Hypothalamus (tissue), 51 donors: ENCODE measurements at places on chromosomes 5 and 9.

- DNase-seq: no peak
Observed at GRCh38 chr5:122701640-122702523, 73.0 kb upstream of the SNX2 start.

- no peak for DNase-seq
Observed at GRCh38 chr5:181133083-181133482, 2.1 kb upstream of the OR2V1 start.

- no peak for DNase-seq
Observed at GRCh38 chr5:68182534-68182933, 33.0 kb upstream of the PIK3R1 start.

DNA sequence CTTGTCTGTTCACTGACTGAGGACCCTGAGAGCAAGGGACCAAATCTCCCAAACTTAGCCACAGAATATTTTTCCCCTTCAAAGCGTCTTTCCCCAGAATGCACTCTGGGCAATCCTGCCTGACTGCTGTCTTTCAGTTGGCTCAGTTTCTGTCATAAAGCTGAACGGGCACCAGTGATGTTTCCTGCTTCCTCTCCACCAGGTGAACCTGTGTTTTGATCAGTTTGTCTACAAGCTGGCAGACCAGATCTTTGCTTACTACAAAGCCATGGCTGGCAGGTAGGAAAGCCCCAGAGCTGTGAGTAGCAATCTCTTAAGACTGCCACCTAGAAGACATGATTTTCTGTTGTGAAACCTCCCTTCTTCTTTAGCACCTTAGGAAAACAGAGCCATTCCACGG is 61.8 kb downstream of the CYFIP2 start:
- DNase-seq: no peak

DNA sequence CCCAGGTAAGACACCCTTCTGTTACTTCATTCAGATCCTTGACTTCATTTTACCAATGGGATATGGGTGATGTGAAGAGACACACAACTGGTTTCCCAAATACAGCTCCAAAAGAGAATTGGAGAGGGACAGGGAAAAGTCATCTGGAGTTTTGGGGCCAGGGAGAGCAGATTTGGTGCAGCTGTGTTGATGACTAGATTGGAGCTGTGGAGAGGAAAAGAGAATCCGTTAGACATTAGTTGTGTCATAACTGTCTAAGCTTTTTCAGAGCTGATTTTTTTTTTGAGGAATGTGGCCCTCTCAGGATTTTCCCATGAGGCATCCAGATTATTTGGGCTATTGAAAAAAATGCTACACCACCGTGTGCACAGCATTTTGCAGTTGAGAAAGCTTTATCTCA is 423.4 kb downstream of the DMAC1 start:
- no peak for DNase-seq

DNA sequence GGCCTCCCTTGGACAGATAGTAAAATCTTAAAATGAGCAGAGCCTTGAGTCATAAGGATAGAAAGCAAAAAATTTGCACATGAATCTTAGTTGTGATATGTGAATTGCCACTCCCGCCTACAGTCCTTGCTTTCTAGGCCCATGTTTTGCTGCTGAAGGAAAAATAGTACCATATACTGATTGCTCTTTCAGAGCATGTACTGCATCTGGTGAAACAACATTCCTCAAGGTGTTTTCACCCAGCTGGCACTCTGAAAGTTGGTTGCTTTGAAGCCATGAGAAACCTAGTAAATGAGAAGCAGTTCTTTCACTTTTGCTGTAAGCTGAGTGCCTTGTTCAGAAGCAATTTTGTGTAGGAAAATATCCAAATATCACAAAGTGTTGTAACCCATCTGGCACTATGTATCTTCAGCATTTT is 10.3 kb downstream of the CDC37L1 start:
- DNase-seq: no peak

DNA sequence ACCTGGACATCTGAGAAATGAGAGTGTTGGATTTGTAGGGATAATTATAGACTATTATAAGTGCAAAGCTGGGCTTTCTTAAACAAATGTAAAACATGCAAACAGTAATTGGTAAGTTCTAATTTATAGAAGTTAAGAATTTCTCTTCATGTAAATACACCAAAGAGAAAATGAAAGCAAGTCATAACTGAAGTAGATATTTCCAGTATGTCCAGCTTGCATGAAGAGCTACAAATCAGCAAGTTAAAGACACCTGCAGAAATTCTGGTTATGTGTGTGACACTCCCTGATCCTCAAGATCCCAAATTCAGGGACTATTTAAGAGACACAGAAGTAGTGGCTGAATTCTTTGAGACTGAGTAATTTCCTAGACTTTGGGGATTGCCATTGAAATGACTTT is 308.9 kb downstream of the TLE4 start:
- no peak for DNase-seq

DNA sequence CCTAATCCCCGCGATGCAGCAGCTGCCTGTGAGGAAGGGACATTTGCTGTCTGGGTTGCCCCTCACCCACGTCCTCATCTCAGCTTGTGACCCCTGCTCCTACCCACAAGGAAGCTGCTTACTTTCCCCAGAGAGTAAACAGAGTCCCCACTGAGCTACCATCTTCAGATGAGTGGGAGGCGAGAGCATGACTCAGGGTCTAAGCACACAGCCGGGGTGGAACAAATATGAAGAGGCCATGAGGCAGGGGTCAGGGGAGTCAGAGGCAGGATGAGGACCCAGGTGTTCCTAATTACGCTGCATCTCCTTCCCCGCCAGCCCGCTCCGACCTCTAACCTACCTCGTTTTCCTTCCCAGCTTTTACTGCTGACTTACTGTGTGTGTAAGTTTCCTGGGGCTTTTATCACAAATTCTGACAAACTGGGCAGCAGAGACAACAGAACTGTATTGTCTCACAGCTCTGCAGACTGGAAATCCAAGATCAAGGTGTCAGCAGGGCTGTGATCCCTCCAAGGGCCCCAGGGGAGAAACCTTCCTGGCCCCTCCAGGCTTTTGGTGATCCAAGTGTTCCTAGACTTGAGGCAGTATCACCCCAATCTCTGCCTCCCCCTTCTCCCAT is 94.0 kb upstream of the DNAH5 start:
- DNase-seq: no peak

GRCh38 chr5:108521841-108522506 is 140.1 kb upstream of the FBXL17 start:
- no peak for DNase-seq

GRCh38 chr9:104758974-104759373 is 5.0 kb upstream of the NIPSNAP3B start:
- no peak for DNase-seq

- no peak for DNase-seq
Observed at GRCh38 chr5:97420646-97421045, 237.6 kb upstream of the RIOK2 start.

DNA sequence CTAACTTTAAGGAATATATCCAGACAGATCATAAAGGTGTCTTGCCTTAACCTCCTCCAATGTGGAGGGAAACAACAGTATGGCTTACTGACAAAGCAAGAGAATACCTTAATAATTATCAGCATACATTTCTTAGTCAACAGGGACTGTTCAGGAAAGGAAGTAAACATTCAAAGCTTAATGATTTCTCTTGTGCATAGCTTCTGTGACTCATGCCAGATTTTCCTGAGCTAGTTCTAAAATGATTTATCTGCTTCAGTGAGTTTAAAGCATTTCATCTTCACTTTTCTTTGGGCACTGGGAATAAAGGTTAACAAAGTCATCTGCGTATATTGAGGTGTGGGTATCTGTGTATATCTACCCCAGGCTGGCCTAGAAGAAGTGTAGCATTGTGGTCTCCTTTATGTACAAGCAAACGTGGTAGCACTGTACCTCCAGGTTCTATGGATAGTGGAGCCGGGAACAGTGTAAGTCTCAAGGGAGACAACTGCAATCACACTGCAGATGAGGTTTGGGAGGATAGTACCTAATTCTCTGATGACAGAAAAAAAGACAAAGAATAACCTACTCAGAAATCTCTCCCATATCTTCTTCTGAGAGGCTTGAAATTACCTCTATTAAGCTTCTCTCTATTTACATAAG is 284.1 kb downstream of the HCN1 start:
- no peak for DNase-seq

DNA sequence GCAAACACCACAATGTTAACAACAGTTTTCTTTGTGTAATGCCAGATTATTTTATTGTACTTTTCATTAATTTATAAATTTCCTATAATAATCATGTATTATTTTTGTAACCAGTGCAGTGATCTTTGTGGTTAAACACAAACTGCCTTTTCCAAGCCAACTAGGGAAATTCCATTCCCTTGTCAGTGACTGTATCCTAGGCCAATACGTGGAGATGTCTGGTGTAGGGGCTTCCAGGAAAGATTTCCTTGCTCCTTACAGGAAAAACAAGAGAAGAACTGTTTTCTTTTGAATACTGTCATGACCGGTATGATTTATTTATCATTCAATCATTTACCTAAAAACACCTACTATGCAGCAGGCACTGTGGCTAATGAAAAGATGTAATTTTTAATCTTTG is 31.4 kb downstream of the FANCC start:
- DNase-seq: no peak

GRCh38 chr9:126974594-126974993 is 60.0 kb downstream of the RALGPS1 start:
- no peak for DNase-seq

- no peak for DNase-seq
Observed at GRCh38 chr5:44740660-44741059, 68.1 kb upstream of the MRPS30 start.

- no peak for DNase-seq
Observed at GRCh38 chr5:166441-167372, 24.6 kb upstream of the LRRC14B start.

DNA sequence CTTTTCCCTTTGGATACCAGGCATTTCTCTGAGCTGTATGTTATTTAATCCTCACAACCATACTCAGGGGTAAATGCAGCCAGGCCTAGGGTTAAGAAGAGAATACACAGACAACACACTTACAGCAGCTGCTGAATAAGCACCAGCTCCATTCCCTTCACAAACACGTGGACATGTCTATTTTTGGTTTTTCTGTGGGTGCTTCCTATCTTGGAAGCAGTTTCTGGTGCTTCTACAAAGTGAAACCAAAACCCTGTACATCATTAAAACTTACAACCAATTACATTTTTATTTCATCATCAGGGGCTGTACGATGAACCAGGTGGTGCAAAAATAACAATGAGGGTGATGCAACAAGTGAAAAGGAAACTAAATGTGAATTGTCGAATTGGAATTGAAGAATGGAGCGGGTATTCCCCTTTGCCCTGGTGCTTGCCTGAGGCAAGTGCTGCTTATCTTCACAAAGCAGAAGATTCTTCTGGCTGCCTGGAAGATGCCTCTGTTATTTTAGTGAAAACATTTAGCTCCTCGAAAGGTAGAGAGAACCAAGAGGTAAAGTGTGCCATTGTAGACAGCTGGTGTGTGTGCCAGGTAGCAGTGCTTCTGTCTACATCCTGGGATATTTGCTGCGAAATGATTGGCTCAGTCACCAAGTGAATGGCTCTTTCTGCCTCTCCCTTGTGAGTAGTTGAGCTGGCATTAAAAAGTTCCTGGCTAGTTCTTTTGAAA is 18.6 kb upstream of the IFNB1 start:
- DNase-seq: no peak

DNA sequence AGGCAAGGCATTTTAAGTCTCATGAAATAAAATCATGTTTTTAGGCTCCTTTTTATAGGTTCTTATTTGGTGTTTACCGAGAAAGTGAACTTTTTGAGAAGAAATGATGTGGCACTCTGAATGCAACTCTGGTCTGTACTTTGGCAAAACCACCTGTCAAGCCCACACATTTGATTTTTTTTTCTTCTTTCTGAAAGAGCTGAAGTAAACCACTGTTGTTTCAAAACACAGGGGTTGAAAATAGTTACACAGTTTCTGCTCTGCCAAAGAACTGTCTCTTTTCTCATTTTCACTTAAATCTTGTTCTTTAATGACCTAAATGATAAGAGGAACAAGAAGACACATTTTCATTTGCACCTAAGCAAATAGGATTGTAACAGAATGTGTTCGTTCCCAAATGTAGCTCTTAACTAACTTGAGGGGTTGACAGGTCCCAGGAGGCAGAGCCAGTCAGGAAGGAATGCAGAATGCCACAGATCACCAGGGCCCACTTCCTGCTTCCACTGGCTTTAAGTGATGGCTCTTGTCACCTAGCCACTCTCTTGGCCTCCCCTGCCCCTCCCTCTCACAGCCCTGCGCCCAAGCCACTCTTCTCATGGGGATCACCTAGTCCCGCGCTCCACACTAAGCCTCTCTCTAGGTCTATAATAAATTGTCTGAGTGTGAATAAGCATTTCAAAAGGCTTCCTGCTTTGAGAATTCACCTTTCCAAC is 47.3 kb downstream of the MED27 start:
- DNase-seq: no peak

GRCh38 chr9:37969130-37969529 is 65.2 kb upstream of the SLC25A51 start:
- DNase-seq: no peak

GRCh38 chr5:139658928-139659667 is 10.9 kb downstream of the CXXC5 start:
- DNase-seq: no peak

- DNase-seq: no peak
Observed at GRCh38 chr9:2602704-2603116, 18.9 kb upstream of the VLDLR start.

- no peak for DNase-seq
Observed at GRCh38 chr5:85921590-85921989, 696.2 kb upstream of the COX7C start.

GRCh38 chr5:74201334-74202081 is 439.0 kb downstream of the ENC1 start:
- DNase-seq: no peak

DNA sequence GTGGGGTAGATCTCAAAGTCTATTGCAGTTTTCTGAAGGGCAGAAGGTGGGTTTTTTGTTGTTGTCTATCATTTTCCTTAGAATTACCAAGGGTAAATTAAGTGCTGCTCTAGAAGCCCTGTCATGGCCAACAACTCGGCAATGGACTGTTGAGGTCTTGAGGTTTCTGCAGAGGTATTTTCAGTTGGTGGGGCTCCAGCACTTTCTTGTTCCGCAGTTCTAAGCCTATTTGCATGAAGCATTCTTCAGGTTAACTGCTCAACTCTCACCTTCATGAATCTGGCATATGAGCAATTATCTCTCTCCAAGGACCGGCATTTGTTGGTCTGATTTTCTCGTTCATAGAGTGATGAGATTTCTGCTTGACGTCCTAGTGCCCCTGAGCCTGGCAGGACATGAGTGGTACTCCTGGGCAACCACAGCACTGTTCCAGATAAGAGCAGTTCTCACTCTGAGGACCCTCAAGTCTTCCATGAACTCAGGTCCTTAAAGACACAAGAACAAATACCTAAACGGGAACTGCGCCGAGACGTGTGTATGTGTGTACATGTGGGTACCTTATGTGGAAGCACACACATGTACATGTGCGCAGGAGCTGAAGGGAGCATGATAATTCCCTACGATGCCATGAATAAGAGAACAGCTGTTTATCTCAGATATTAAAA is 544.5 kb downstream of the CSNK1G3 start:
- no peak for DNase-seq

DNA sequence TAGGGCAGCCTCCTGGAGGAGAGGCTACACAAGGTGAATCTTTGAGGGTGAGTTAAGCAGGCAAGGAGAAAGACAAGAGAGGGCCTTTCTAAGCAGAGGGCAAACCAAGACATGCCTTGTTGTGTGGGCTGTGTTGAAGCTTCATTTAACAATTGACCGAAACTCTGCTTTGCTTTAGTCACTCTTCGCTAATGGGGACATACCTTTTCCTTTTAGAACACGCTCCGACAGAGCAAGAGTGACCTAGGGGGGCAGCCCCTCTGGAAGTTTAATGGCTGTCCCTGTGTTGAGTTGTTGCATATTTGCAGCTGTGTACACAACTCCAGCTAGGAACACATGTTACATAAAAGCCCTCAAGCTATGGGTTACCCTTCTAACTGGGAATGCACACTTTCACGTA is 218.1 kb upstream of the WWC1 start:
- DNase-seq: no peak

GRCh38 chr5:125583321-125584139 is 837.1 kb upstream of the ZNF608 start:
- no peak for DNase-seq
